ENCODE measurements at places on chromosomes 7 and 10. TPM values are rescaled to one million over a fixed set of nuclear protein-coding genes. Genes with fewer than 3 reads are reported as not detected.

GRCh38 chr7:158409816-158410330, 177.8 kb downstream of the PTPRN2 start:
- no peak for DNase-seq

DNA sequence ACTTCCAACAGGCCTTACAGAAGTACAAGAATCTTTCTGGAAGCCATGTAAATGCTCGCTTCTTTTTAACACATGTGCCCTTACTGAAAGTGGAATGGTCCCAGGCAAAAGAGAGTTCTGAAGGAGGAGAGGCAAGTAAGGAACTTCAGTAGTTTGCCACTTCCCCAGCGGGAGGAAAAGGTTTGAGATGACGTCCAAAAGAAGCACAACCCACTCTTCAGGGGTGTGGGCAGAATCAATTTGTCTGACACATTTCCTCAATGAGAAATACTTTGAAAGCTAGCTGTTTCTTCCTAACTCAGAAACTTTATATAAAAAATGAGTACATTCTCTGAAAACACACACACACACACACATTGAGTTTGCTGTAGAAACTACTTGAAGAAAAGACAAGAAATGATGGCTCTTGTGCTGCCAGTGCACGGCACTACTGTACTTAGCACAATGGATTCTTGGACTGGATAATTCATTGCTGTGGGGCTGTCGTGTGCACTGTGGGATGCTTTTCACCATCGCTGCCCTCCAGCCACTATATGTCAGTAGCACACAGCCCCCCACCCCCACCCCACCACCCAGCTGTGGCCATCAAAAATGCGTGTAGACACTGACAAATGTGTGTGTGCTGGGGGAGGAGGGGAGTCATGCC, 183.0 kb downstream of the SRPK2 start:
- no peak for DNase-seq

DNA sequence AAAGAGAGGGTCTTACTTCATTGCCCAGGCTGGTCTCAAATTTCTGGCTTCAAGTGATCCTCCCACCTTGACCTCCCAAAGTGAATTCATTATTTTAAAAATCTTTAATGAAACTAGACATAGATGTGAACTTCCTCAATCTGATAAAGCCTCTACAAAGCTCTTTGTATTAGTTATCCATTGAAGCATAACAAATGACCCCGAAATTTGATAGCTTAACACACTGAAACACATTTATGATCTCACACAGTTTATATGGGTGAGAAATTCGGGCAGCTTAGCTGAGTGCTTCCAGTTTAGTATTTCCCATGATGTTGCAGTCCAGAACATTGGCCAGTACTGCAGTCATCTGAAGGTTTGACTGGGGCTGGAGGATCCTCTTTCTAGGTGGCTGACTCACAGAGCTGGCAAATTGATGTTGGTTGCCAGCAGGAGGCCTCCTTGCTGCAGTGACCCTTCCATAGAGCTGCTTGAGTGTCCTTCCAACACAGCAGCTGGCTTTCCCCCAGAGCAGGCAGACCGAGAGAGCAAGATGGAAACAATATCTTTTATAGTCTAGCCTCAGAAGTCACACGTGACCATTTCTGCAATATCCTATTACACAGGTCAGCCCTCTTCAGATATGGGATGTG, 16.6 kb upstream of the WNT8B start:
- no peak for DNase-seq

- no peak for DNase-seq
Observed at GRCh38 chr7:121505540-121506182, 109.6 kb upstream of the FAM3C start.

- no peak for DNase-seq
Observed at GRCh38 chr10:108250936-108251620, 1086.6 kb upstream of the SORCS1 start.

- no peak for DNase-seq
Observed at GRCh38 chr10:132355297-132355696, 23.3 kb downstream of the LRRC27 start.

GRCh38 chr7:1503390-1503789, 799 bp downstream of the INTS1 start:
- no peak for DNase-seq

GRCh38 chr7:107995184-107996071, 7.5 kb downstream of the LAMB1 start:
- no peak for DNase-seq

DNA sequence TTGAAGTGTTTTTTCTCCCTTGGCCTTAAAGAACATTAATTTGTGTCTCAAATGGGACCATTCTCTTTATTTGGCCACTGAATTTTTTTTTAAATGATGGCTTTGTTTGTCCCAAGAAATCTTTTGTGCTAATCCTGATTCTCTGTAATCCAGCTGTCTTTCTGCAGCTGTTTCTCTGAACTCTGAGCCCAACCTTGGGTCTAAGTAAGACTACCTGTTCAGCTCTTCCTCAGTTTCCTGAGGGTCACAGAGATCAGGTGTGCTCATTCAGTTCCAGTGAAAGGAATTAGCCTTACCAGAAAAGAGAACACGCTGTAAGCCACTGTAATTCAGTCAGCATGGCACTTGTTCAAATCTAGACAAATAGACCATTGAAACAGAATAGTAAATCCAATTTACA, 94.2 kb downstream of the ANKIB1 start:
- no peak for DNase-seq

- no peak for DNase-seq
Observed at GRCh38 chr10:108601851-108602250, 1321.5 kb downstream of the XPNPEP1 start.

DNA sequence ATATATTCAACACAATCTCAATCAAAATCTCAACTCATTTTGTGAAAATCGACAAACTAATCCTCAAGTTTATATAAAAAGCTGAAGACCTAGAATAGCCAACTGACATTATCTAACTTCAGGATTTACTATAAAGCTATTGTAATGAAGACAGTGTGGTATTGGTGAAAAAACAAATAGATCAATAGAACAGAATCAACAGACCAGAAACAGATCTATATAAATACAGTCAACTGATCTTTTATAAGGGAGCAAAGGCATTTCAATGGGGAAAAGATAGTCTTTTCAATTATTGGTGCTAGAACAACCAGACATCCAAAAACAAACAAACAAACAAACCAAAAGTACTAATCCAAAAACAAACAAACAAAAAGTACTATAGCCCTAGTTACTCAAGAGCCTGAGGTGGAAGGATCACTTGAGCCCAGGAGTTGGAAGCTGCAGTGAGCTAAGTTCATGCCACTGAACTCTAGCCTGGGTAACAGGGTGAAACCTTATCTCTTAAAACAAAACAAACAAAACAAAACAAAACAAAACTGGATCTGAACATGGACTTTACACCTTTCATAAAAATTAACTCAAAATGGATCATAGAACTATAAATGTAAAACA, 26.6 kb upstream of the AKR1D1 start:
- no peak for DNase-seq

GRCh38 chr10:88411772-88412349, 171.3 kb downstream of the RNLS start:
- no peak for DNase-seq

- DNase-seq, result no peak
Observed at GRCh38 chr7:98548971-98549370, 68.1 kb upstream of the NPTX2 start.

DNA sequence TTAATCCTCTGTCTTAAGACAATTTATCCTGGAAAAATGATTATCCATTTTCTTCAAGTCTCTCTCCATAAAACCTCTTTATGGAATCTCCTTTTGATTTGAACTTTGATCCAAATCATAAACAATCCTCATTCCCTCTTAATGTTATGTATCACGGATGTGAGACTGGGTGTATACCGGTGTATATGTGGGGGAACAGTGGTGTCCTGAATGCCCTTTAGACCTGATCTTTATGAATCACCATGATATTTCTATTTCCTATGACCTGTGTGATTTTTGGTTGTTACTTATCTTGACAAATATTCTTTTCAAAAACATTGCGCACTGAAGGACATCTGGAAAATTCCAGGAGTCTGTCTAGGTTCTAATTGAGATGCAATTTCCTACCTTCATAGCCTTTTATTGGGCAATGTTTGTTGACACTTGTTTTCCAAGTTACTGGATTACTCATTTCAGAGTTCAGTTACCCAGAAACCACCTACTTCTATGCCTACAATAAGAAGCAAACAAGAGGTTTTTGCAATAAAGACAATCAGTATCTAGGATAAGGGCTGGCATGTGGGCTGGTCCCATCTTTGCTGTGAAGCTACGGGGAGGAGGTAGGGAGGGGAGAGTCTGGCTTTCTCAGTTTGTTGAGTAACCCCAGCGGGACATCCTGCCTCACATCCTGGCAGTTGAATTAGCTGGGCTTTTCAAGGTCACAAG, 190.4 kb downstream of the CTTNBP2 start:
- no peak for DNase-seq

- DNase-seq, result no peak
Observed at GRCh38 chr10:85927952-85928665, 438.5 kb downstream of the GRID1 start.

GRCh38 chr10:44697116-44697515, 214.0 kb upstream of the TMEM72 start:
- DNase-seq, result no peak

DNA sequence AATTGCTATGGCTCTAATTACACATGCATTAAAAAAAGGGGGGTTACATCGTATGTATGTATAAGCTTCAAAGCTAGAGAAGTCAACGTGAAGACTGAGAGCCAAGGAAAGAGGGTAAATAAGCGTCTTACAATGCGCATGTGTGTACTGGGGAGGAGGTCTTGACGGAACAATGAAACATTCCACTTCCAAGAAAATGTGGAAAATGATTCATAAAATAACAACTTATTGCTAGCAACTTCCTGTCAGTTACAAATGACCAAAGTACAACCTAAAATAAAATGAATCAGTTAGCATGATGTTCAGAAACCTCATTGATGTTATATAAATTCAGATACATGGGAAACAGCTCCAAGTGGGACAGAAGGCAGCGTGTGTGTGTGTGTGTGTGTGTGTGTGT, 104.1 kb upstream of the RHEB start:
- no peak for DNase-seq

GRCh38 chr10:113379091-113379490, 173.8 kb upstream of the HABP2 start:
- no peak for DNase-seq

- no peak for DNase-seq
Observed at GRCh38 chr7:43439631-43440401, 143.1 kb upstream of the STK17A start.

DNA sequence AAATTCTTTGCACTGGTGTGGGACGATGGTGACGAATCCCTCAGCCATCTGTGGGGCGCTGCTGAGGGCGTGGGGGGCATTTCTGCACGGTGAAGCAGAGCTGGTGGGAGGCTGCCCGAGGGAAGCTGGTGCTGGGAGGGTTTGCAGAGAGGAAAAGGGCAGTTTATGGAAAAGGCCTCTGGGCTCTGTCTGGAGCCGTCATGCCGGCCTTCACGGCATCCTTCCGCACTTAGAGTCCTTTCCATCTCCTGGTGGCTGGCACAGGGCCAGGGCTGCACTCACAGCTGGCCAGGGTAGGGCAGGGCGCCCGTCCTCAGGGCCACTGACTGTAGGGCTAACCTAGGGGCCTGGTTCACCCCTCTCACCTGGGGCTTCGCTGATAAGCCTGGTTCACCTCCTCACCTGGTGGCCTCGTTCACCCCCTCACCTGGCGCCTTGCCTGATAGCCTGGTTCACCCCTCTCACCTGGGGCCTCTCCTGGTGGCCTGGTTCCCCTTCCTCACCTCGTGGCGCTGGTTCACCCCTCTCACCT, 598 bp upstream of the AMZ1 start:
- DNase-seq, result no peak

DNA sequence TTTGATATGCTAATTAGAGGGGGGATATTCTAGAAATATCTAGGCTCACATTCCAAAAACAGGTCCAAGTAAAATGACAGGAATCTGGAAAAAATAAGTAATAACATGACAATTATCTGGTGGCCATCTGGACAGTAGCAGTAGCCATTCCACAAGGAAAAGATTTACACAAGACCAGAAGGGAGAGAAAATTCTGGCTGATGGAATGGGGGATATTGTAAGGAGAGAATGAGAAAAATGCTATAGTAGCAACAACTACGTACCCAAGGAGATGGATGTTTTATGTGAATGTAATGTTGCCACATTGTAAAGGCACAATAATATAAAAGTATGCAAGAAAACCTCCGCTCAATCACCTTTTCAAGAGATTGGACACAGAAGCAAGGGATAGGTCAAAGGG, 5.4 kb downstream of the MYOF start:
- no peak for DNase-seq

The PNLIPRP3 gene
- total RNA-seq, result 1.9 TPM

The LUC7L2 gene
- total RNA-seq, result 48.9 TPM

The DMTF1 gene
- total RNA-seq, result 16.5 TPM

The ELAPOR2 gene
- 10.9 TPM for total RNA-seq

The OR2A42 gene
- total RNA-seq, result not detected

The PRSS2 gene
- not detected for total RNA-seq

The MPP7 gene
- total RNA-seq, result 34.3 TPM
